Urinary bladder (tissue), 4 donors: ENCODE measurements at places on chromosomes 16 and 17. TPM values are rescaled to one million over a fixed set of nuclear protein-coding genes. Genes with fewer than 3 reads are reported as not detected.

DNA sequence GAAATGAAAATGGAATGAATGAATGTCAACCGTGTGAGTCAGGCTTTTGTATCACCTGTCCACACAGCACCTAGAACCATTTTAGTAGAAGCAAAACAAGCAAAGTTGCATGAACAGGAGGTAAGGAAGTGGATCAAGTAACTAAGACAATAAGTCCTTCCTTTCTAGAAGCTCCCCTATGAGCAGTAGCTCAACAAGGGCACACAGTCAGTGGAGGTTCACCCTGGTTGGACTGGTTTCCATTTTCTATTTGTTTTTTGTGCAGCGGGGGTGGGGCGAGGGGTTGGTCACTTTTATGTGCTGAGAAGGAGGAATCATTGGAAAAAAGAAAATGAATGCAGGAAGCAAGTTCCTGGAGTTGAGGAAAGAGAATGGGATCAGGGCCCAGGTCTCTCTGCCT is 4.0 kb upstream of the HSBP1 start:
- DNase-seq: no peak

PSME3 gene
- total RNA-seq: 31.1 TPM

DNA sequence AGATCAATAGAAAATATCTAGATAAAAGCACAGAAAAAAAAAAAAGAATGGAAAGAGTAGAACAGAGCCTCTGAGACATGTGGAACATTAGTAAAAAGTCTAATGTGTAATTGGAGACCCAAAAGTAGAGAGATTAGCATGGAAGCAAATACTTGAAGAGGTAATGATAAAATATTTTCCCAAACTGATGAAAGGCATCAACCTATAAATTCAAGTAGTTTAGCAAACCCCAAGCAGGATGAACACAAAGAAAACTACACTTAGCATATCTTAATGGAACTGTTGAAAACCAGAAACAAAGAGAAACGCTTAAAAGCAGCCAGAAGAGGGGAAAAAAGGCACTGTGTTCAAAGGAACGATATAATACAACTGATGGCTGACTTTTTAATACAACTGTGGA is 16.4 kb downstream of the NF1 start:
- no peak for DNase-seq

CDH13 gene
- 21.5 TPM for total RNA-seq

- DNase-seq: no peak
Measured at GRCh38 chr16:65314627-65315008, 192.8 kb upstream of the CDH11 start.

GRCh38 chr16:47600376-47600775 is 139.2 kb downstream of the PHKB start:
- no peak for DNase-seq

DNA sequence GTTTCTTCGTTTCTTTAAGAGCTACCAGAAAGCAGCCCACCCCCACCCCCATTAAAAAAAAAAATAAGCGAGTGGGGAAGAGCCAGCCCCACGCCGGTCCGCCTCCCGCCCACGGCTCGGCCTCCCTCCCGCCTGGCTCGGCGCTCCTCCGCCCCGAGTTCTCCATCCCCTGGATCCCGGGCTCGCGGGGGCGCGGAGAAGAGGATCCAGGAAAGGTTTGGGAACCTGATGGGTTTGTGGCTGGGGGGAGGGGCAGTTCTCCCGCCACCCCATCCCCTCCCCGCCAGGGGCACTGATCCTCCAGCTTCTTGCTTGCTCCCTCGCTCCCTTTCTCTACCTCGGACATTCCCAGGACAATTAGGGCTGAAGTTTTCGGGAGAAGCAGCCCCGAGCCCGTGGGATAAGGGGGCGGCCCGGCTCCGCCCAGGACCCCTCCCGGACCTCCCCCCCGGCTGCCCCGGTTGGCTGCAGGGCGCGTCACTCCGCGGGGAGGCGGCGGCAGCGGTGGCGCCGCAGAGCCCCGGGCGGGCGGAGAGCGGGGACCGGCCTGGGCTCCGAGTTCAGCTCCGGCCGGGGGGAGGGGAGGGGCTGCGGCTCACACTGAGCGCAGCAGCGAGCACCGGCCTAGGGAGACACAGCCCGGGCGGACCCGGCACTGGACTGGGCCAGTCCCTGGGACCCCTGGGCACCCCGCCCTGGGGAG is 1.0 kb upstream of the SALL1 start:
- DNase-seq: no peak

DNA sequence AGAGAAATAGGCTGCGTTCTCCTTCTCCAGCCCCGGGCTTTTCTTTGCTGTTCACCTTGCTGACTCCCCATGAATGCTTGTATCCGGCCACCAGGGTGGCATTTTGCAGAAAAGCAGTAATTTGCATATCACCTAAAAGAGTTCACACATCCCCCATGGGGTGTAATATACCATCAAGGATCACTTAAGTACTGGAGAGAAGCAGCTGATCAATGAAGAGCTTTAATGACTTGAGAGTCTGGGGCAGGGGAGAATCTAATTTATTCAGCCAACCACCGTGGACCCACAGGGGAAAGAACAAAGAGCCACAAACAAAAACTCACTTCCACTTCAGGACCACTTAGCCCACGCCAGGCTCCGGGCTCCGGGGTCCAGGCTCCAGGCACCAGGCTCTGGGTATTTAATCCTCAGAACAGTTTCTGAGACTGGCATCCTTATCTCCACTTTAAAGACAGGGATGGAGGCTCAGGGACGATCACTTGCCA is 33.9 kb upstream of the SEC14L1 start:
- DNase-seq: no peak

ZNF213 gene
- total RNA-seq: 4.0 TPM

- no peak for DNase-seq
Measured at GRCh38 chr17:58265271-58265670, 15.5 kb downstream of the MPO start.

GRCh38 chr16:75919664-75920063 is 193.4 kb upstream of the CPHXL start:
- DNase-seq: no peak

SPECC1 gene
- total RNA-seq: 23.5 TPM

GRCh38 chr16:19003935-19004334 is 20.2 kb downstream of the TMC7 start:
- no peak for DNase-seq

DNA sequence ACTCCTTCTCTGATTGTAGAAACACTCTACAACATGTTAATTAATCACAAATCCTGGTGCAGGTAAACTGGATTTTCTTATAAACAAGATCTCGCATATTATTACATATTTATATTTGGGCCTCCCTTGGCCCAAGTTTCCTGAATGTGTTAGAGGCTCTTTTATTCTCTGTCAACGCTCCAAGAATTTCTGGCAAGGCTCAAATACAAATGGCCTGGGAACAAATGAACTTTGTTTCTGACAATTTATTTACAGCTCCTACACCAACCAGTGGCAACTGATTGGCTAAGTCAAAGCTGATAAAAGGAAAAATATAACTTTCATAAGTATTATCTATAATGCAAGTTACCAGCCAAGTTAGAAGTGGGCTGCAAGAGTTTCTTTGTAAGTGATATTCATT is 64.9 kb upstream of the CORO6 start:
- no peak for DNase-seq
